CD8-positive, alpha-beta memory T cell (primary cell): ENCODE measurements at places on chromosomes 4 and X. TPM values are rescaled to one million over a fixed set of nuclear protein-coding genes. Genes with fewer than 3 reads are reported as not detected.

GC gene
- total RNA-seq = not detected

DNA sequence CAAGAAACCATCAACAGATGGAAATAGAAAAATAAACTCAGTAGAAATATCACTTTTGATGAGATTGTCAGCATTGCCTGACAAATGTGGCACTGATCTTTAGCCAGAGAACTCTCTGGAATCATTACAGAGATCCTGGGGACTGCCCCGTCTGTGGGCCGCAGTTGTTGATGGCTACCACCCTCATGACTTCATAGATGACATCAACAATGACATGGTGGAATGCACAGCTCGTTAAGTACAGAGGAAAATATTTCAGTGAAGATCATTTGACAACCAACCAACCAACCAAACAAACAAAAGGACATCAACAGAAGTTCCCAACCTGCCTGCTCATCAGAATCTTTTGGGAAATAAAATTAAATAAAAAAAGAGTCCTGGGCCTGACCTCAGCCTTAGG, 132.6 kb downstream of the UCHL1 start:
- no peak for DNase-seq

DNA sequence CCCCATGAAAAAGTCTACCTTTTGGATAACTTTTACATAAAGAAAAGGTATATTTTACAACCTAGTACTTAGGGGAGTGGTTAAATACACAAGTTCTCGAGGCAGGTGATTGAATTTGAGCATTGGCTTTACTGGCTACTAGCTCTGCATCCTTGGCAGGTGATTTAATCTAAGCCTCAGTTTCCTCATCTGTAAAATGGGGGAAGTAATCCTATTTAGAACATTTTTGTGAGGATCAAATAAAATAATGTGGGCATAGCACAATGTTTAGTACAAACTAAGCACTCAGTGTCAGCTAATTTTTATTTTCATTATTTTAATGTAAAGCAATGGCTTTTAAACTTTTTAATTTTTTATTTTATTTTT, 102.9 kb downstream of the CEP135 start:
- DNase-seq = no peak

DNA sequence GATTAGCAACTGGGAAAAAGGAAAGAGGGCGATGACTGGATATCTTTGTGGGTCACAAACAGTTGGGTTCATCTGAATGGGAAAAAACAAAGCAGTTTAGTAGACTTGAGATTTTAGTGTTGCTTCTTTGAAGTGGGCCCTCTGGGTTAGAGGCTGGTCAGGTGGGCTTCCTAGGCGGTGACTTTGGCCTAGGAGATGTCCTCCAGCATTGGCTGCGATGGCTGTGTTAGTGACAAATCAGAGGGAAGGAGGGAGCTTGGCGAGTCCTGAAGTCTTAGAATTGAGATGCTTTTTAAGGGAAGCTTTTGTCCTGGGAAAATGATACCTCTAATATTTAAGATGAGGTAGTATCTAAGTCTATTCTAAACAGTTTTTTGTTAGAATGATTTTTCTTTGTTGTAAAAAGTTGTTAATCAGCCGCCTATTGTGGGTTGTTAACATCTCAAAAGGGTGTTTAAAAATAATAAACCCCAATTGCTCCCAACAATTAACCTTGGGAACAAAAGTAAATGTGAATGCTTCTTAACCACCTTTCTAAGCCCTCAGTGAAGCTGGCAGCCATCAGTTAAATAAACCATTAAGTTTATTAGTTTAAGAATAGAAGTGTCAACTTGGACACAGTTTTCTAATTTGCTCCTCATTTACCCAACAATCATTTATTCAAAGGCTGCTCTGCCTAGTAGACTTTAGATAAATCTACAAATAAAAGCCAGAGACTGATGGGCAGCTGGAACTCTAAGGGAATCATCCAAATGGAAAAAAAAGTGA, 31.7 kb downstream of the DLG3 start:
- no peak for DNase-seq

DNA sequence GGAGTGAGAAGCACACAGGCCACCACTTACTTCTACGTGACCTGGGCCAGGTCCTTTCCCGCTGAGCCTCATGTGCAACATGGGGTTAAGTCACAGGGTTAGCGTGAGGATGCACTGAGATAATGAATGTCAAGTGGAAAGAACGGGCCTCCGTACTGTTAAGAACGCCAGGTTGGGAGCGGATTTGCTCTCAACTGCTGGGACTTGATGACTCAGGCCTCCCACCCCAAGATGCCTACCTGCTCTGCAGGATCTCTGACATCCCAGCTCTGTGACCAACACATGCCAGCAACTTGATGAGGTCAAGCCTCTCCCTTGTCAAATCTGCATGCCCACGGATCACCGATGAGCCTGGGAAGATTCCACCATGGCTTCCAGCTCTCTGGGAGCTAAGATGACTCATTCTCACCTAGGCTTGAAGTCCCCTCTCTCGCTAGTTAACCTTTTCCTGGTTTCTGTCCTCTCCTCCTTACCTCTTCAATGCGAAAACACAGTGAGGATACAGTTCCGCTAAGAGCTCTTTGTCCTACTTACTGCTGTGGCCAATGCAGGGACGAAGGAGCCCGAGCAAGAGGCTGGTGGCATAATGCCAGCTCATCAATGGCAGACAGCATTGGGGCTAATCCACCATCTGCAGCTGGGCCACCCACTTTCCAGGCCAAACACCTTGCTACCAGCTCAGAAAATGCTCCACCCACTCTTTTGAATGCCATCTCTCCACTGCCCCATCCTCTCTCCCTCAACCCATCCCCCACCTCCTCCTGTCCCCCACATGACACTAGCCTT, 67.6 kb downstream of the PJA1 start:
- DNase-seq = no peak

DNA sequence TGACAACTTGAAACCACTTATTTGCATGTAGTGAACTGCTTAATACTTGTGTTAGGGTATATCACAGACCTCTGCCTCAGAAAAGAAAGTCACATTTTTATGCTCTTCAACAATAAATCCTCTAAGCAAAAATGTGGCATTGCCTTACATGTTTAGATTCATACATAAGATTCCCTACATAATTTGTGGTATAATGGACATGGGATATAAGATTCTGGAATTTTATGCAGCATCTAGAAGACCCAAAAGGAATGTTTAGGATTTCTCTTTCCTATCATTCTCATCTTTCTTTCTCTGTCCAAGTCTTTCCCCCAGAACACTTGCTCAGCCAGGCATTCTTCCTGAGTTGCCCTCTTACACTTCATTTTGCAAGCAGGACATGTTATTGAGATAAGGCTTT, 37.7 kb upstream of the TET2 start:
- no peak for DNase-seq

DNA sequence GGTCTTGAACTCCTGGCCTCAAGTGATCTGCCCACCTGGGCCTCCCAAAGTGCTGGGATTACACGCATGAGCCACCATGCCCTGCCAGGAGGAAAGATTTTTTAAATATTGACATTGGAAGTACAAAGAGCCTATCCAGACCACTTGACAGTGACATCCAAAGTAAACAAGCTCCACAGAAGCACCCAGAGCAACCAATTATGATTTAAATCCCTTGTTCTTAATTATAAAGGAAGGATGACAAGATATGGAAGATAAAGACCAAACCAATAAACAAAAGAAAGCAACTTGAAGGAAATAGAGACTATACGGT, 27.7 kb upstream of the RPL34 start:
- DNase-seq = no peak

GRCh38 chrX:155778844-155779553, 102.1 kb upstream of the VAMP7 start:
- no peak for DNase-seq

DNA sequence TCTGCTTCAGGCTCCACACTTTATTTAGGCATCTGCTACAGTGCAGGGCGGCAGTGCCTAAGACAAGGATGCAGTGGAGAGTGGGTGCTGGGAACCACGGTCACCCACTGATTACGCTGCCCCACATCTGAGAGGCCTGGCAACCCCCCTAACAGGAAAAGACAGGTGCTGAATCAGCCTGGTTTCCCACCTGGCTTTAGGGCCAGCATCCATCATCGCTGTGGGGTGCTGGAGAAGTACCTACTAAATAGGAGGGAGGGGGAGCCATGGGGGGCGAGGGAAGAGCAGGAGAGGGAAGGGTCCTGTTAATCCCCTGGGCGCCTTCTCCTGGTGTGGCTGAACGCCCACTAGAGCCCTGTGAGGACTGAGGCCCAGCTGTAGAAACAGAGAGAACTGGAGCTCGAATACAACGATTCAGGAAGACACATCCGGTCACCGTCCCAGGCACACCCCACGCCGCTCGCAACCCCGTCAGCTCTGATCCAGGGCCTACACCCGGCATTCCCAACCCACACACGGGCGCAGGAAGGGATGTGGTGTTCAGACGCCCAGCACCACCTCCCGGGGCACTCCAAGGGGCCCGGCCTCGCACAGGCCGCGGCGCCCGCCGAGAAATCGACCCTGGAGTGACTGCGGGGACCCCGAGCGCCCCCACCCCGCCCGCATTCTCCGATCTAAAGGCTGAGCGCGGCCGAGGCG, 554 bp downstream of the DCTD start:
- no peak for DNase-seq

SHROOM2 gene
- not detected for total RNA-seq

DNA sequence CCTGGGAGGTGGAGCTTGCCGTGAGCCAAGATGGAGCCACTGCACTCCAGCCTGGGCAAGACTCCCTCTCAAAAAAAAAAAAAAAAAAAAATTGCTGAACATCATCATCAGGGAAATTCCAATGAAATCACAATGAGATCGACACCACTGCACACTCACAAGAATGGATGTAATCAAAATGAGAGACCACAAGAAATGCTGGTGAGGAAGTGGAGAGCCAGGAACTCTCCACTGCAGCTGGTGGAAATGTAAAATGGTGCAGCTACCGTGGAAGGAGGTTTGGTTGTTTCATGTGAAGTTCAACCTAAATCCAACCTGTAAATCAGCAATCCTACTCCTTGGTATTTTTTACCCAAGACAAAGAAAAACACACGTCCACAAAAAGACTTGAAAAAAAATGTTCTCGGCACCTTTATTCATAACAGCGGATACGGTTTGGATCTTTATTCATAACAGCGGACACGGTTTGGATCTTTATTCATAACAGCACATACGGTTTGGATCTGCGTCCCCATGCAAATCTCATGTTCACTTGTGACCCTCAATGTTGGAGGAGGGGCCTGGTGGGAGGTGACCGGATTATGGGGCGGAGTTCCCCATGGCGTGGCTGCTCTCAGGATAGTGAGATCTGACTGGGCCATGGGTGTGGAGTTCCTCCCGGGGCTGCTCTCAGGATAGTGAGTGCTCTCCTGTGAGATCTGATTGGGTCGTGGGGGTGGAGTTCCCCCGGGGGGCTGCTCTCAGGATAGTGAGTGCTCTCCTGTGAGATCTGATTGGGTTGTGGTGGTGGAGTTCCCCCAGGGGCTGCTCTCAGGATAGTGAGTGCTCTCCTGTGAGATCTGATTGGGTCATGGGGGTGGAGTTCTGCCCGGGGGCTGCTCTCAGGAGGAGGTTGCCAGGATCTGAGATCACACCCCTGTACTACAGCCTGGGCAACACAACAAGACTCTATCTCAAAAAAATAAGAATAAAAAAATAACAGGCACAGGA, 7.7 kb downstream of the GAK start:
- no peak for DNase-seq

VEGFD gene
- not detected for total RNA-seq

GRCh38 chr4:32226204-32226603, 1506.0 kb downstream of the PCDH7 start:
- no peak for DNase-seq

- no peak for DNase-seq
These were observed 61.3 kb downstream of the ANTXR2 start for GRCh38 chr4:80011636-80012236.

DNA sequence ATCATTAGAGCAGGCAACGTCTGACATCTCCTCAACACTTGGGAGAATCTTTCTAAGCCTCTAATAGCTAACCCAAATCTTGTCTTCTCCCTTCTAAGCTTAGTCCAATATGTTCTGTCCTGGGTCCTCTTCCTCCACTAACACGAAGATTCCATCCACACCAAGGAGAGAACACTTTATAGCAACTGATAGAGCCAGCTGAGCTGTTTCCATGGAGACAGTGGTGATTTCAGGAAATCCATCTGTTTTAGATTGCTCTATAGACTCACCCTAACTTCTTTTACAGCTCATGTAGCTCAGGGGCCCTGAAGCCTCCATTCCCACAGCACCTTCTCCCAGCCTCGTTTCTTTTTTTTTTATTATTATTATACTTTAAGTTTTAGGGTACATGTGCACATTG, 37.4 kb downstream of the SCD5 start:
- DNase-seq = no peak

GRCh38 chr4:13299343-13299742, 184.8 kb downstream of the RAB28 start:
- DNase-seq = no peak

DNA sequence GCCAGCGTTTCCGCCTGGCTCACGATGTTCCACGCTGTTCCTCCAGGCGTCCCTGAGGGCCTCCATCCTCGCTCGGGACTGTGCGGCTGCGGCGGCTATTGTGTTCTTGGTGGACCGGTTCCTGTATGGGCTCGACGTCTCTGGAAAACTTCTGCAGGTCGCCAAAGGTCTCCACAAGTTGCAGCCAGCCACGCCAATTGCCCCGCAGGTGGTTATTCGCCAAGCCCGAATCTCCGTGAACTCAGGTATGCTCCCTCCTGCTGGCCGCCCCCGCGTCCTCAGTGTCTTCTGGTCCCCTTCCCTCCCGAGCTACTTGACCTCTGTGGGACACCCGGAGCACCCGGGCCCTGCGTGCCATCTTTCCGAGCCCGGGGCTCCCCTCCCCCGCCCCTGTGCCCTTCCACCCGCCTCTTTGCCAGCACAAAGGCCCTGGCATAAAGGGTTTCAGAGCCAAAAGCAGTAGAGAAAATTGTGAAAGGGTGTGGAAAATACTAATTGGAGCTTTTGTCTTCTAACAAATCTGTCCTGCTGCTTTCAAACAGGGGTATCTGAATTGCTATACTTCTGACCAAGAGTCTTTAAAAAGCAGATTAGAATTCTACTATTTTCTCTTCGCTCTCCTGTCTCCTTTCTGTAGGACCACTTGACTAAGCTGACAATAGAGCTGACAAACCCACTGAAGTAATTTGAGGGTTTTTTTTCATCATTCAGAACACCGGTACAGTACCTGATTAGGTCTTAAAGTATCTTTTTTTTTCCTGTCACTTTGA, 104.0 kb downstream of the NEUROG2 start:
- DNase-seq = no peak

DNA sequence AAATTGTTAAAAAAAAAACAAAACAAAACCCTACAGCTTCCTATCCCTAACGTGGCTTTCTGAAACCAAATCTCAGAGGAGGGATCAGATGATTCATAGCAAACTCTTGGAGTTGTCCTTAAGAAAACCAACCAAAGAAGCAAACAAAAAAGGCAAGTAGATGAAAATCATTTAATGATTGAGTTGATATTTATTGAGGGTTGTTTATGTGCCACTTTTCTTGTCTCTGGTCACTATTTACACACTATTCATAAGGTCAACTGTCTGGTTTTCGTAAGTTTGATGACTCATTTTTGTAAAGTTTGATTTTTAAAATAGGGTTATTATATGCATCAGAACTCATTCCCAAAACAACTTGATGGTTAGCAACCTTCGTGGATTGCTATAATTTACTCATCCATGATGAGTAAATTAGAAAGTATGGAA, 133.4 kb downstream of the UNC5C start:
- no peak for DNase-seq

- DNase-seq = no peak
These were observed 65.0 kb downstream of the SCD5 start for GRCh38 chr4:82733636-82734035.

- no peak for DNase-seq
These were observed 181.2 kb upstream of the ETNPPL start for GRCh38 chr4:108943976-108944591.
